ENCODE measurements at places on chromosomes 6 and 20.

GRCh38 chr6:119132261-119132981 lies 54.0 kb upstream of the FAM184A start:
- no peak for DNase-seq

GRCh38 chr6:167849846-167850459 lies 23.2 kb downstream of the AFDN start:
- DNase-seq: no peak

GRCh38 chr6:27868311-27868710 lies 43.9 kb downstream of the OR2B2 start:
- no peak for DNase-seq

DNA sequence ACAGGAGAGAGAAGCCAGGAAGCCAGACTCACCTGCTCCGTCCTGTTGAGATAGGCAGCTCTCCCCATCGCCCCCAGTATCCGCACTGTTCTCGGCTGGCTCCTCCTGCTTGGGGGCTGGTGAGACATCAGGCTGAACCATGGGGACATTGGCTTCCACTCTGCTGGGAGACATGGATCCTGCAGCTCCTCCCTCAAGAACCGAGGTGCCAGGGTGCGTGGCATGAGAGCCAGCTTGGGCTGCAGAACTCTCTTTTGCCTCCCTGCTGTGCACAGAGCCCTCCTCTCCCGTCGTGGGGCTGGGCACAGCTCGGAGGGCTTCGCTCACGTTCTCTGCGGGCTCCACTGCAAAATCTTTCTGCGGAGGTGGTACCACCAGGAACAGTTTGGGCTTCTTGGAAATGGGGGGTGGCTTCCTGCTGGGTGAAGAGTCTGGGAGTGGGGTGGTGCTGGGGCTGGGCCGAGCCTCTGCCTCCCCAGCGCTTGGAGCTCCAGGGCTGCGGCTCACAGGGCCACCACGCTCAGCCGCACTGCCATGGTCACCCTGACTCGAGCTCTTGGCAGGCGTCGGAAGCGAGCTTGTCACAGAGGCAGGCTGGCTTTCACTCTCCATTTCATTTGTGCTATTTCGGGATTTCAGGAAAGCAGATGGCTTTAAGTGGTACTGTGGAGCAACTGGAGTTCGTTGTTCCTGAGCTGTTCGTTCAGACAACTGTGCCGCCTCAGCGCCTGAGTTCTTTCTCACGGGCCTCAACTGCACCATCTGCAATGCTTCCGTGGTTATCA lies 26.5 kb downstream of the HEBP2 start:
- DNase-seq: no peak

- DNase-seq: no peak
Observed at GRCh38 chr6:41571021-41571780, 25.0 kb downstream of the FOXP4 start.

GRCh38 chr6:165086814-165087213 lies 222.6 kb downstream of the C6orf118 start:
- DNase-seq: no peak

GRCh38 chr20:4870906-4871305 lies 130.4 kb downstream of the SLC23A2 start:
- DNase-seq: no peak

- no peak for DNase-seq
Observed at GRCh38 chr6:40794586-40794985, 207.4 kb upstream of the LRFN2 start.

DNA sequence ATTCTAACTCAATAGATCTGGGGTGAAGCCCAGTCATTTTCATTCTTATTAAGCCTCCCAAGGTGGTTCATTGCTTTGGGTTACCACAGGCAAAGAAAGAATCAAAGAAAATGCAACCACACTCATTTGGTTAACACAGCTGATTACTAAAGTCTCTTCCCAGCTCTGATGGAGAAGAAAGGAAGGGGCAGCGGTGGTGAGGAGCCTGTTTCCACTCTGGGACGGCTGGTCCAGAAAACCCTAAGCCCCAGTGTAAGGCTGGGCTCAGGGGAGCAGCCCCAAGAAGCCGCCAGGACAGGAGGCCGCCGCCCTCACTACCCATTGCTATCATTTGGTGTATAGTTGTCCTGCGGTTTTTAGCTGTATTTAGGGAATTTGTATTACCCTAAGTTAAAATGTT lies 226.9 kb downstream of the CD83 start:
- no peak for DNase-seq

DNA sequence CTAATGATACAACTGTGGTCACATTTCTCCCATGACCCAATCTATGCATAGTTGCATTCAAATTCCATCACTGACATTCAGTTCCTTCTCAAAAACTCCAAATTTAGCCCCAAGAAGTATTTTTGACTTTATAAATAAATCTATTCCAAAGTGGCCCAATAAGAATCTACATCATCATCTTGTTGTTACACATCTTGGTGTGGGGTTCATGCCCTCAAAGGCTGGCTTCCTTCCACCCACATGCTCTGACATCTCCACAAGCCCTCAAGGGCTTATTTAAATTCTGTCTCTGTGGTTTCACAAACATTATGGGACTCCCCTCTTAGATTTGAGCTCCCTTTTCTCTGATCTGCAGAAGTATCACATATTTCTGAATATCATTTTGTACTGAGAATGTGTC lies 585.3 kb upstream of the BTBD3 start:
- DNase-seq: no peak

DNA sequence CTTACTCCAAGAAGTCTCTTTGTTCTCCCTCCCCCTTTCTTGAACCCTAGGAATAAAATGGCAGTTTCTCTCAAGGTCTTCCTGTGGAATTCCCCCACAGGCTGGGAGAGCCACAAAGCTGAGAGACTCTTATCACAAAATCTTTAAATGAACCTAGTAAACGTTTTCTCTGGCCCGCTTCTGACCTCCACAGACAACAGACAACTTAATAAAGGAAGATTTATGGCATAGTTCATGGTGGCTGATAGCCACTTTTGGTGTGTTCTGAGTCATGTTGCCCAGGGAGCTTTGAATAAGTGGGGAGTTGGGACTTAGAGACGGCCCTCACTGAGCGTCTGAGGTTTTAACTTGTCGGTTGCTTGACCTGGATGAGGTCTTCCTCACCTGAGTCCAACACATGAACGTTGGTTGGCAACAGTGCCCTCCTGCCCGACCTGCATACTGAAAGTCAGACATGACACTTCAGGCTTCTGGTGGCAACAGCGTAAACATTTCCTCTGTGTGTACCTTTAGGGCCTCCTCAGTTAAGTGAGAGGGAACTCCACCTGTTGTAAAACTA lies 124.1 kb downstream of the FOXO3 start:
- DNase-seq: no peak

GRCh38 chr20:63790572-63791168 lies 40.4 kb downstream of the ZBTB46 start:
- no peak for DNase-seq

DNA sequence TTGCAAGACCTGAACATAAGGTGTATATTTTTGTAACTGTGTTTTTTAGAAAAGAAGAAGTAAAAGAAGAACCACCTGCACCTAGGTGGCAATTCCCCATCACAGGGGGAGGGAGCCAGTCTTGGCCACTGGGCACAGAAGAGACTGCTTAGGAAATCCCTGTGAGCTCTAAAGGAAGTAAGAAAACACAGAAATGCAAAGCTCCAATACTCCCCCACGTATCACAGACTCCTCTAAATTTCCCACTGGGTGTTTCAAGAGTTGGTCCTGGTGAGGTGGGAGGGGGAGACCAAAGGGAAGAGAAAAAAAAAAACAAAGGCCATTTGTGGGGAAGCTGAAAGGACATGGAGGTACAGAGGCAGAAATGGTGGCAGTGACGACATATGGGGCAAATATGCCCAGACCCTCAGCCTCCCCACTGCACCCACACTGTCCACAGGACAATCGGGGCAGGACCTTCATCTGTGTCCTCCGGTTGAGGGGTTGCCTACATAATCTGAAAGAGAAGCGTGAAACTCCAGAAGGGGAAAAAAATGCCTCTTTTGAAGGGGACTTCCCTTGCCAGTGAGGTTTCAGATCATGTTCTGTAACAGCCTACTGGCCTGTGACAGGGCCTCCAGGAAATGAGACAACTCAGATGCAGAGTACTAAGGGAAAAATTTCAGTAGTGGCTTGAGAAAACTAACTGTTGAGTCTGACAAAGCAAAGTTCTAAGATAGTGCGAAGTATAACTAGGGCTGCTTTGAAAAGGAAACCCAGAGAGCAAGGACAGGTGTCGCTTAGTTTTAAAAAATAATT lies 226.2 kb upstream of the MARCKS start:
- DNase-seq: peak; percentile 15

GRCh38 chr6:118659513-118660217 lies 8.3 kb upstream of the CEP85L start:
- no peak for DNase-seq

GRCh38 chr20:47905628-47906347 lies 120.5 kb upstream of the SULF2 start:
- DNase-seq: no peak

DNA sequence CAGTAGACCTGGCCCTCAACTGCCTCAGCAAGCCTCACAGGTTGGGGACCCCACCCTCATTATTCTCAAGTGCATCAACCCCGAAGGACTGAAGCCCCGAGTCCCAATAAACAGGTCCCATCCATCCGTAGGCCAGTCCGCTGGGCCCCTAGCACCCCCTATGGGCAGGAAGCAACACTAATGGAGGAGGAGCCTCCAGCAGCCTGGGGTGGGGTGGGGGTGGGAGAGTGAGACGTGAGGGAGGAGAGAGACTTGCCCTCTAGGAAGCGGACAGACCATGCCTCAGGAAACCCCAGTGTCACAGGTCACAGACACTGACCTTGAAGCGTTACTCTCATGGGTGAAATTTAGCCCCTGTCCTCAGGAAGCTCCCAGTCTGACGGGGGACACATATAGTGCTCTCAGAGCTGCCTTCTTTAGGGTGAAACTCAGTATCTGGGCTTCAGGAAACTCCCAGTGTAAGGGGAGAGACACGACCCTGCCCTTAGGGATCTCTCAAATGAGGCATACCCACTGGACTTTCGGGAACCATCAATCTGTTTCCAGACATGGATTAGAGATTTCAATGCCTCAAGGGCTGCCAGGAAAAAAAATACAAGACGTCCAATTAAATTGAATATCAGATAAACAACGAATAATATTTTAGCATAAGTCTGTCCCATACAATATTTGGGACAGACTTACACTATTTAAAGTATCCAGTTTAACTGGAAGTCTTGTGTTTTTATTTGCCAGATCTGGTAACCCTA lies 125.8 kb downstream of the MRPL14 start:
- no peak for DNase-seq

GRCh38 chr6:92930171-92930570 lies 489.2 kb downstream of the EPHA7 start:
- DNase-seq: no peak

- DNase-seq: no peak
Observed at GRCh38 chr6:21846541-21847451, 253.2 kb downstream of the SOX4 start.

DNA sequence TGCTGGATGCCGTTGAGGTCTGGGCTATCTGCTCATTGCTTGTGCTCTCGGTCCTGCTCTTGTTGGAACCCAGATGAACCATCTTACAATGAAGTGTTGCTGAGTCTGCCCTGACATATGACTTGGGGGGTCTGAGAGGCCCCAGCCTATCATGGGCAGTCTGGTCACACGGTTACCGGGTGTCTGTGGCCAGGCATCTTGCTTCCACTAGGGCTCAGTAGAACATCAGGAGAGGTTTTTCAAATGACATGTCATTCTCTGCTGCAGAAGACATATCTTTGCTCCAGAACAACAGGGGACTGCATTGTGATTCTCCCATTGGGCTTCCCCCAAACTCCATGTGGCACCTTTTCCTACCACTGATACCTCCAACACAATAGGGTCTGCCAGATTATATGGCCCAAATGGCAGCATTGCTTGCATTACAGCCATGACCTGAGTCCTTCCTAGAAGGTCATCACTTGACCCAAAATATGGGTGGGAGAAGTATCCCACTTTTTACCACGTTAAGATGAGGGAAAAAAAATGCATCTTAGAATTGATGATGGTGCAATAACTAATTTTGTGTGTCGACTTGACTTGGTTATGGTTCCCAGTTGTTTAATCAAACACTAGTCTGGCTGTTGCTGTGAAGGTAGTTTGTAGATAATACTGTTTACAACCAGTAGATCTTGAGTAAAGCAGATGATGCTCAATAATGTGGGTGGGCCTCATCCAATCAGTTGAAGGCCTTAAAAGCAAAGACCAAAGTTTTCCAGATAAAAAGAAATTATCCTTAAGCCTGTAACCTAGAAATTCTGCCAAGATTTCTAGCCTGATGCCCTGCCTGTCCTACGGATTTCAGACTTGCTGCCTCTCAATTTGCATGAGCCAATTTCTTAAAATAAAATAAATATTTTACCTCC lies 241.0 kb downstream of the QKI start:
- DNase-seq: no peak

GRCh38 chr6:159609652-159610178 lies 83.3 kb downstream of the SOD2 start:
- DNase-seq: no peak

GRCh38 chr6:140669321-140669720 lies 1294.9 kb upstream of the CITED2 start:
- DNase-seq: no peak

Measured in stimulated activated CD4-positive, alpha-beta T cell treated with anti-CD3 and anti-CD28 coated beads, Interleukin-4, amount 100 ng/mL, for 4 hours (primary cell).